Bone marrow (tissue), 2 donors: ENCODE measurements at places on chromosomes 3 and 15.

DNA sequence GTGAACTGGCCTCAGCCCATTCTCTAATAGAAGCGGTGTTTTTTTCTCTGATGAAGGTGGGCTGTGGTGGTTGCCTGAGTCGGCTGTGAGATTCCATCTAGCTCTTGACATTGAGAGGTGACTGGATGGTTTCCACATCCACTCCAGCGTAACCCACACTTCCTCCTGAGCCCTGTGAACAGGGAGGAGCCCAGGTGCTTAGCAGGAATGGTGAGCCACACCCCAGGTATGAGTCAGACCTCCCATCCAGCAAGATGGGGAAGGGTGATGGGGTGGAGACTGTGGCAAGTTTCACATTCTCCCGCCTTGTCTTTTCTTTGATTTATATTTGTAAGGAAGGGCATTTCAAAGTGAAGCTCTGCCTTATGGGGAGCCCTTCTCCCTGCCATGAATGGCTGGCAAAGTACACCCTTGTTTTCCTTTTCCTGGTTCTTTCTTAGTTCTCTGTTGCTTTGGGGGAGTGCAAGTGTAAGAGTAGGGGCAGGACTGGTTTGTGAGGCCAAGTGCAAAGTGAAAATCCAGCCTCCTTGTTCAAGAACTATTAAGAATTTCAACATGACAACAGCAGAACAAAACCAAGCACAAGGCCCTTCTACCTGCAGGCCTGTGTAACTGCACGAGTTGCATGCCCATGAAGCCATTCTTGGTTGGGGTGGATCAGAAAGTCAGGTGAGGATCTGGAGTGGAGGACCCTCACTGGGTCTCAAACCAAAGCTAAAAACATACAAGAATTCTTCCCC, 4.6 kb upstream of the TPRG1 start:
- no peak for DNase-seq

DNA sequence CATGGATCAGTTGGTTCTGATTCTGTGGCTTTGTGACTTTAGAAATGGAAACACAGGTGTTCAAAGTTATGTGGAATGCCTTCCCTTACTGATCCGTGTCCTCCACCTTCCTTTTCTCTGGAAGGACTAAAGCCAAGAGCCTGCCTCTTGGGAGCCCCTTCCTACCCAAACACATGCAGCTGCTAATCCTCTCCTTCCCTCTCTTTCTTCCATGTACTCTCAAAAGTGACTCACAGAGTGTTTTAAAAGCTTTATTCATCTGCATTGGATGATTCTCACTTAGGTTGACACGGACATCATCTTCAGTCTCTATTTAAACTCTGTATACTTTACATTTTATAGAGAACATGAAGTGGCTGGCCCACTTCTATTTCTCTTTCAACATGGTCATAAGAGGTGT, 856.5 kb upstream of the ARPP21 start:
- no peak for DNase-seq

DNA sequence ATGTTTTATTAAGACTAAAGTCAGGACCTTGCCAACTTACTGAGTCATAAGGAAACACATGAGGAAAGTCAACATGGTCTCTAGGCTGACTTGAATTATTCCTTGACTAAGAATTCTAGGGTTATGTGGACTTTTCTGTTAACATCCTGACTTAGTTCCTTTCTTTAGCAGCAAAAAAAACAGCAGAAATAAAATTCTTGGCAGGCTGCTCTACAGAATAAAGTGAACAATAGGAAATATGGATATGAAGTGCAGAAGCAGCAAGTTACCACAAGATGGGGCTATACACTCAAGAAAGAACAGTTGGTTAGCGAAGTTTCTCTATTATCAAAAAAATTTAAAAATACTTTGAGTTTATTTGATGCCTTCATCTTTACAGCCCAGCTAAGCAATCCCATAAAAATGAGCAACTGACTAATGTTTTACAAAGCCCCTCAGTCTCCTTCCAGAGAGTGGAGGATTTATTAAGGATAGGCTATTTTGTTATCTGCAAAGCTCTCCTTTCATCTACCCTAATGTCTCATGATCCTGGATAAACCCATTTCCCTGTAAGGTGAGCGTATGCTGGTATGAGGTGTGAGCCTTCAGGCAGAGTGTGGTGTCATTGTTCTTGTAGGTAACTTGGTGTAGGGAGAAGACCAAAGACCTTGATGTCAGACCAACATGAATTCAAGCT, 23.1 kb upstream of the MCCC1 start:
- peak; percentile 50 for DNase-seq

DNA sequence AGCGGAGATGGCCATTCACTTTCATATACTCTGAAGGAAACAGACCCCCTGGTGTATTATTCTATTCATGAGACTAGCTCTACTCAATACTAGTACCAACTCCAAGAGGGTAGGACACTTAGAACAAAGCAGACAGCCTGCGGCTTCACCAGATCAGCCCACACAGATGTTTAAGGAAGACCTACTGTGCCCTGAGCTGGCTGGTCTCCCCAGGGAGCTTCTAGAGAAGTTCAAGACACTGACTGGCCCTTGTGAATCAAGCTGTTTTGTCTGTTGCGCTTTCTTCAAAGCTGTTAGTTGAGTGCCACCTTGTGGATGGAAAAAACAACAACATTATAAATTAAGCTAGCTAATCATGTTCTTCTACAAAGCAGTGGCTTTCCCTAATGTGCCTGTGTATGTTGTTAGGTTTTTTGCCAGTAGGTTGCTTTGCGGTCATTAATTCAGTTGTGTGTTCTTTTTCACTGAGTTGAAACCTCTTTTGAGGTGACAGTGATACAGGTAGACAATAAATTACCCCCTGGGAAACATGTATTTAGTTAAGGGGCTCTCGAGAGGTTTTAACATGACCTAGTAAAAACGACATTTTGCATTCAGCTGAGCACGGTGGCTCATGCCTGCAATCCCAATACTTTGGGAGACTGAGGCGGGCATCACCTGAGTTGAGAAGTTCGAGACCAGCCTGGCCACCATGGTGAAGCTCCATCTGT, 64.2 kb upstream of the MYZAP start:
- DNase-seq = no peak

- no peak for DNase-seq
Observed at GRCh38 chr3:108510496-108510895, at the start of gene MYH15. TSS of gene MYH15 (minus strand) at chr3:108510596. CDS start at chr3:108510530, 66 bp downstream.

GRCh38 chr15:27869697-27870281, 229.3 kb downstream of the OCA2 start:
- DNase-seq = no peak

DNA sequence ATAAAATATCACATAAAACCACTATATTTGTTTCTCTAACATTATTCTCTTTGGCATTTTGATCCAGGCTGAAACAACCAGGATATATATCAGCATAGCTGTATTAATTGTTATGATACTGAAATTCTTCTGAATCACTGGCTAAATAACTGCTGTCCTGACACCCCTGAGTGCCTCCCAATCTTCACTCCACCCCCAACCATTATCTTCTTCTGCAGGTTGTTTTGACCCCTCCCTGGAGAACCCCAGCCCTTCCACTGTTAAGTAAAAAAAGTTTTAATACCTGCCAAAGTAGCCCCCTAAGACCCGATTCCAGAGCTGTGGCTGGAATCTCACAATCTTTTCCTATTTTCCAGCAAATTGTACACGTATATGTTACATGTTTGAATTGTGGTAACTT, 124.1 kb downstream of the DNAH12 start:
- no peak for DNase-seq

DNA sequence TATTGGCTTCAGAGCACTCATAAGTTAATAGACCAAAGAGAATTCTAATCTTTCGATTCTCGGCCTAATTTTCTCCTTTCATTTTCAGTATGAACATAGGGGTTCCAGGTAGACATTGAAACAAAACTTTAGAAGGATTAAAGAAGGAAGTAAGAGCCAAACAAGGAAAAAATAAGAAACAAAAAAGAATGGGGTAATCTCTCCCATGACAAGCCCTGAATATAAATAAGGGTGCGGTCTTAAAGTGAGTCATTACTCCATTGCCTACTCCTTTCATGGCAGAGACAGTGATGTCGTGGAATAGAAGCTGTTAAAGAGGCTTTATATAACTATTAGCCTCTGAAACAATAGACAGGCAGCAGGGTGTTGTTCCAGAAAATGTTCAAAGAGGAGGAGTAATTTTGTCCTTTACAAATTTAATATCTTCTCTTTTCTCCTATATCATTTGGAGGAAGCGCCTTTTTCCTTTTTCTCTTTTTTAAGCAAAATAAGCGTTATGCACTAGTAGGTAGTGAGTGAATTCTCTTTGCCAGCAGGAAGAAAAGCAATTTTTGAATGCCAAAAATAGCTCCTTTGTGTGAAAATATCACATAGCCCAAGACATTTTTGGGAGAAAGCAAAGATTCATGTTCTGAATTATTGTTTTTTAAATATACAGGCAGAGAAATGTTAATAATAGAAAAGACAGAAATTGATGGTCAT, 607.9 kb upstream of the KCNMB2 start:
- no peak for DNase-seq

DNA sequence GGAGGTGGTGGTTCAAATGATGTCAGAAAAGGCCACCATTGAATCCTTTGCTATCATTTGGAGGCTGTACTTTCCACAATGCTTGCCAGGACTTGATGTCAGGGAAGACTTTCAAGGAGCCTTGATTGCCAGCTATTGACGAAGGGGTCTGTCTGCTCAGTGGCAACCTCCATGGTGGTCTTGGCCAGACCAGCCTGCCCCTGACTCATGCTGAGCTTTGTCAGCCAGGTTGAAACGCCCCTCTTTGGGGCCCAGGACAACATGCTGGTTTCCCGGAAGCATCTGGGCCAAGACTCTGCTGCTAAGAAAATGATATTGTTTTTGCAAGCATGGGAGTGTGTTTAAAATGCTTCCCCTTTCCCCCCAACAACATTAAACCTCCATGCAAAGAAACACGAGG, 26.7 kb downstream of the CGNL1 start:
- no peak for DNase-seq
